Esophagus muscularis mucosa (tissue), 4 donors: ENCODE measurements at places on chromosomes 2 and 18. TPM values are rescaled to one million over a fixed set of nuclear protein-coding genes. Genes with fewer than 3 reads are reported as not detected.

Gene NR4A2
- total RNA-seq: 2.4 TPM

Gene MYO3B
- not detected for total RNA-seq

- H3K4me3 ChIP-seq: no peak overlapping the region
- DNase-seq: no peak
- H3K27ac ChIP-seq: no peak overlapping the region
- H3K27me3 ChIP-seq: no peaks in the 10 kb centered on the region
Observed at GRCh38 chr2:97945791-97946190, 50.0 kb downstream of the TMEM131 start.

DNA sequence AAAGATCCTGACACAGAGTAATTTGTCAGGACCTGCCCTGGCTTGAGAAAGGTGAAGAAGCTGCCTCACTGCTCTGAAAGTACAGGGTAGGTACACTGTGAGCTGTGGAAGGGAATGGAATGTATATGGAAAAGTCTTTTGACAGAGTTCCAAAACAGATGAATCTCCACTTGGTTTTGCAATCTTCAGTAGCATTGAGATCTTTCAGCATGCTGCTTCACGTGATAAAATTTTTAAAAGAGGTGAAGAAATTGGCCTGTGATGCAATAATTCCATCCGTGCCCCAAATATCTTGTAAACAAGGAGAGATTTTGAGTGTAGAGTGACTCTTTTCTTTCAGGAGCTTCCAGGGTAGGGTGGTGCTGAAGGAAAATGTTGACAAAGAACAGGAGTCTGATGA is 123.1 kb downstream of the OSR1 start:
- H3K36me3 ChIP-seq: no peaks in the 10 kb centered on the region
- H3K27me3 ChIP-seq: no peaks in the 10 kb centered on the region
- peak overlapping the region; percentile 32 for H3K27ac ChIP-seq
- H3K4me1 ChIP-seq: no peaks in the 10 kb centered on the region
- no peak for DNase-seq
- no peak overlapping the region for H3K4me3 ChIP-seq

Gene GALNT13
- 0.34 TPM for total RNA-seq

GRCh38 chr2:26608557-26608956 is 32.6 kb downstream of the CIB4 start:
- no peaks in the 10 kb centered on the region for H3K27me3 ChIP-seq
- no peak overlapping the region for H3K4me3 ChIP-seq
- no peak overlapping the region for H3K27ac ChIP-seq
- H3K4me1 ChIP-seq: peaks cover 20% of the 10 kb centered on the region
- DNase-seq: peak; percentile 90
